GM12864 (cell line): ENCODE measurements at places on chromosomes 11 and 22.

GRCh38 chr11:128437136-128437535 is 150.2 kb downstream of the ETS1 start:
- DNase-seq = no peak

DNA sequence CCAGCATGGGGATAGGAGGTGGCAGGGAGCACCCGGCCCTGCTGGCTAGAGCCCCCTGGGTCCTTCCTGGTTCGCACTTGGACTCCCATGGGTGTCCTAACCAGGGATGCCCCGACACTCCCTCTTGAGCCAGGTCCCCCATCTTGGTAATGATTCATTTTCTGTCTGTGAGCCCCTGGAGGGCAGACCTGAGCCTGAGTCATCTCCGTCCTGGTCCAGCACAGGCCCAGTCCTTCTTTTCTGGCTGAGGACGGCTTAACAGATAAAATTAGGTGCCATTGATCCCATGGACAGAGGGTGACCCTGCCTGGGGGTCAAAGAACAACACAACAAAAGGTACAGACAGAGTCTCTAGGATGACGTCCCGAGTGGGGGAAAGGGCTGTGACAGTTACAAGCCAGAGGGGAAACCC is 3.5 kb downstream of the RHOD start:
- no peak for DNase-seq

- DNase-seq = no peak
These were observed 4.8 kb downstream of the DDX10 start for GRCh38 chr11:108669711-108670110.

- DNase-seq = no peak
These were observed 27.6 kb downstream of the POU2AF1 start for GRCh38 chr11:111351374-111352055.

GRCh38 chr11:95768521-95768920 is 21.1 kb downstream of the FAM76B start:
- DNase-seq = no peak

- no peak for DNase-seq
These were observed 298.7 kb upstream of the ZC3H12C start for GRCh38 chr11:109794501-109794900.
